GM23248 (cell line): ENCODE measurements at places on chromosomes 13 and 19. TPM values are rescaled to one million over a fixed set of nuclear protein-coding genes. Genes with fewer than 3 reads are reported as not detected.

DNA sequence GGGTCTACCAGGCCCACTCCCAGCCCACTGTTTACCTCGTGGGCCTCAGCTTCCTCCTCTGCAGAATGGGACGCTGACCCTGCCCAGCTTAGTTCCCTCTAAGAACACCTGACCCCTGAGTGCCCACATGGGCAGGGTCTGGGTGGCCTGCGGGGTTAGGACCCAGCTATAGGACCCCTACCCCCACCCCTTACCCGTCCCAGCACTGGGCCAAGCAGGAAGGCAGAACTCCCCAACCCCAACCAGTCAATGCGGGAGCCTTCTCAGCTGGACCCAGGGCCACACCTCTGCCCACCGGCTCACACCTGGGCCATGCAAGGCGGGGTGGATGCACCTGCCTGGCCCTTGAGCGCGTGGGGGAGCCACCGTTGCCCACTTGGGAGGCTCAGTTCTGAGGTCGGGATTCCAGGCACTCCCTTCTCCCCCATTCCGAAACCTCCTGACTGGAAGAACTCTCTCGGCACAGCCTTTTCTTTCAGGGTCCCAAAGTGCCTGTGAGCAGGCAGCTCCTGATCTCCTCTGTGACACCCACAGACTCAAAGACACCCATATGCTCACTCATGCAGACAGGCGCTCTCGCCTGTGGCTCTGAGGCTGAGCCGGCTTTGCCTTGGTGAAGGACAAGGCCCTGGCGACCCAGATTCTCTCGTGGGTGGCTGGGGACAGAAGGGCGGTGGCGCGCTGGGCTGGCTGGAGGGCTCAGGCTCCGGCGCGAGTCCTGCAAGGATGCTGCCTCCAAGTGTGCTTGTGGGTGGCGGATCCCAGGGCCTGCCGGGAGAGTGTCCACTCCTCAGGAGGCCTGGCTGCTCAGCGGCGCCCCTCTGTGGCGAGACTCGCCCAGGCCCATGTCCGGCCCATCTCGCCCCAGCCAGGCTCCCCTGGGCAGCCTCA, 27.9 kb upstream of the PARP4 start:
- no peak overlapping the region for H3K27ac ChIP-seq
- H3K36me3 ChIP-seq: no peaks in the 10 kb centered on the region
- DNase-seq: no peak
- H3K4me1 ChIP-seq: no peaks in the 10 kb centered on the region
- H3K27me3 ChIP-seq: peaks cover 34% of the 10 kb centered on the region

TPTE2 gene
- not detected in 2 replicates for total RNA-seq

CYP2A7 gene
- total RNA-seq: not detected in 2 replicates

DNA sequence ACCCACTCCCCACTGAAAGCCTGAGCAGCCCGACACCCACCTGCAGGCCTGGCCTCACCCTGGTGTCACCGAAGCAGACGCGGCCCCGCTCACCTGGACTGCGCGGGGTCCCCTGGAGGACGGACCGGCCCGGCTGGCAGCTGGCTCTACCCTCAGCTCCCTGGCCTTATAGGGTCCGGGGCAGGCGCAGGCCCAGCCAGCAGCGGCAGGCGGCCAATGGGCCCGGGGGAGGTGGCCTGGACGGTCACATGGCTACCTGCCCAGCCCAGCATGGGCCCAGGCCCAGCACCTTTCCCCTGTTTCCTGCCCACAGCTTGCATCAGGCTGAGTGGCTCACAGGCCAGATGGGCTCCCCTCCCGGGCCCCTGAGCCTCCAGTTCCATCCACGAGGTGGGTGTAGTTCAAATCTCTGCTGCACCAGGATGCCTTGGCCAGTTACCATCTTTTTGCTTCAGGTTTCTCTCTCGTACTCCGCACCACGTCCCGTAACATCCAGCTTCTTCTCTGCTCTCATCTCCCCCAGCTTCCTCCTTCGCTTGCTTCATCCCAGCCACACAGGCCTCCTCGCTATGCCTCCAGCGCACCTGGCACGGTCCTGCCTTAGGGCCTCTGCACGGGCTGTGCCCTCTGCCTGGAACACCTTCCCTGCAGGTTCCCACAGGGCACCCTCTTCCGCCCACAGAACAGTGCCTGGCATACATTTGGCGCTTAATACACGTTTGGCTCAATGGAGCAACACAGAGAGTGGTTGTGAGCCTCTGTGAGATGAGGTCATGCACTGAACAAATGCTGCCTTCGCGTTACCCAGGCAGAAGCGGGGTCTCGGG, at the start of gene PLIN4:
Gene PLIN4, minus strand, starts transcription at position 142 of the 827 bp plus-strand sequence. CDS start 214 bp downstream, outside the sequence.
- no peaks in the 10 kb centered on the region for H3K27me3 ChIP-seq
- H3K36me3 ChIP-seq: no peaks in the 10 kb centered on the region
- peak; percentile 49 for DNase-seq
- H3K27ac ChIP-seq: no peak within 1 kb of the TSS

RGL3 gene
- 0.54 and 5.9 TPM in 2 replicates for total RNA-seq

DNA sequence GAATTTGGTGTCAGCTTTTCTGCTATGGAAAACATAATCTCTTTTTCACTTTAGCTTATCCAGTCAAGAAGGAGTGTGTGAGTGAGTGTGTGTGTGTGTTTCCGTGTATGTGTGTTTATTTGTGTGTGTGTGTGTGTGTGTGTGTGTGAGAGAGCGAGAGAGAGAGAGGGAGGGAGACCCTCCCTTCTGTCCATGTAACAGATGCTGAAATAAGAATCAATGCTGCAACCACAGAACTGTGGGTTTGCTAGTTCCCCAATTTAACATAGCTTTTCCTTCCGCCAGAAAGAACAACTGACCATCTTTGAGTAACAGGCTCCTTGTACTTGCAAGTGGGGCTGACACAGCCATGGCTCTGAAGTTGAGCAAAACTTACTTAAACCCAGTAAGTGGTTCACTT, 5.2 kb downstream of the LCP1 start:
- peaks cover 24% of the 10 kb centered on the region for H3K27me3 ChIP-seq
- no peaks in the 10 kb centered on the region for H3K4me1 ChIP-seq
- DNase-seq: no peak

DNA sequence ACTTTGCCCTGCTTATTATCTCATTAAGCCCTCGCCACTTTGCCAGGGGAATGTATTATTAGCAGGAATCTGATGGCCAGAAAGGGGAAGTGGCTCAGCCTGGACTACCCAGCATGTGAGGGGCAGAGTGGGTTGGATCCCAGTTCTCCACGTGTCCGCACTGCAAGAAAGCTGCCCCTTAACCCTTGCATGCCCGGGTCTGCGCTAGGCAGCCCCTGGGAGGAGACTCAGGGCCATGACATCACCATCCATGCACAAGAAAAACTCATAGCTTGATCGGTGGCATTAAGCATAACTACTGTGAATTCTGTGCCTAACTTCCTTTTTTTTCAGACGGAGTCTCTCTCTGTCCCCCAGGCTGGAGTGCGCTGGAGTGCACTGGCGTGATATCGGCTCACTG, 8.9 kb downstream of the CACNG8 start:
- no peaks in the 10 kb centered on the region; the same call in 1 of the 2 replicates for H3K27me3 ChIP-seq
- H3K36me3 ChIP-seq: no peaks in the 10 kb centered on the region
- no peak overlapping the region for H3K4me3 ChIP-seq
- H3K27ac ChIP-seq: no peak overlapping the region
- no peak for DNase-seq

DNA sequence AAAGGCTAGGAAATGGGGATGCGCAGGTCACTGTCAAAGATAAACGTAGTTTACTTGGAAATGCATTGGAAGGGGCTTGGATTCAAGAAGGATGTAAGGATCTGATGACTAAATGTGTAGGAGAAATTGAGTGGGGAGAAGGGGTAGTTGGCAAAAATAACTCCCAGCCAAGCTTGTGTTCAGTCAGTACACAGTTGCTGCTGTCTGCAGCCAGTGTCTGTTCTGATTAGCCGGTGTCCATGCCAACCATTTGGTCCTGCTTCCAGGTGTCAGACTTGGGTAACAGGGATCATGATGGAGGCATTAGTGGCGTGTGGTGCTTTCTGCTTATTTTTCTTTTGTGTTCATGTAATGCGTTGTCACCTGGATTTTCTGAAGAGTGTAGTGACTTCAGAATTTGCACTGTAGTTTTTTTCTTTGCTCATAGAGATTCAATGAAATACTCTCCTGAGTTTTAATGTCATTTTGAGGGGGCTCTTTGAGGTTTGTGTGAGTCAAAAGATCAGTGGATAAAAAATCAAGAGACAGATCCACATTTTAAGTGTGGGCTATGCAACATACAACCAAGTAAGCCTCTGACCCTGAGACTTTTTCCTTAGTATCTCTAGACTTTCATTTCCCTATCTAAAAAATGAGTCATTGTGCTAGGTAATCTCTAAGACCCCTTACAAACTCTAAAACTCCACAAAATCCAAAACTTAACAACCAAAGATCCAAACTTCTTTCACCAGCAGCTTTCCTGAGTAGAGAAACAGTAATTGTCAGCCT, 103.9 kb downstream of the WDFY2 start:
- no peak overlapping the region for H3K27ac ChIP-seq
- H3K4me1 ChIP-seq: peaks cover 17% of the 10 kb centered on the region
- 0 out of 2 replicates have a peak, but pooled peaks cover 3% of the 10 kb centered on the region for H3K36me3 ChIP-seq
- no peak overlapping the region for H3K4me3 ChIP-seq

DNA sequence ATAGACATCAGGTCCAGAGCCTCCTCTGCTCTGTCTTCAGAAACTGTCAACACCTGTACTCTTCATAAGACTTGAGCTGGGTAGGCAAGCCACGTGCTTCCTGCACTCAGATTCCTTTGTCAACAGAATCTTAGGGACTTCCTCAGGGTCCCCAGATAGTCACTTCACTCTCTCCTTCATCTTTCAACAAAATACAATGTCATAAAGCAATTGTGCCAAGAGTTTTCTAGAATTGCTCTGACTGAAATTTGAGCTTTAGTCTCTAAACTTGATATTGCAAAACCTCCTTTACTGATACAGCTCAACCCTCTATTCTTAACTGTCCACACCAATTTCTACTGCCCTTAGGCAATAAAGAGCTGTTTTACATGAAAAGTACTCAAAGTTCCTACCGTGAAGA, 179.9 kb downstream of the IRS2 start:
- H3K27ac ChIP-seq: no peak overlapping the region
- no peaks in the 10 kb centered on the region for H3K36me3 ChIP-seq
- DNase-seq: no peak
- H3K4me3 ChIP-seq: no peak overlapping the region

- H3K4me3 ChIP-seq: no peak overlapping the region
- peaks cover 48% of the 10 kb centered on the region for H3K4me1 ChIP-seq
- no peak overlapping the region for H3K27ac ChIP-seq
- H3K27me3 ChIP-seq: no peaks in the 10 kb centered on the region
- H3K36me3 ChIP-seq: no peaks in the 10 kb centered on the region
Observed at GRCh38 chr19:19457671-19458070, 52.2 kb downstream of the GATAD2A start.

DNA sequence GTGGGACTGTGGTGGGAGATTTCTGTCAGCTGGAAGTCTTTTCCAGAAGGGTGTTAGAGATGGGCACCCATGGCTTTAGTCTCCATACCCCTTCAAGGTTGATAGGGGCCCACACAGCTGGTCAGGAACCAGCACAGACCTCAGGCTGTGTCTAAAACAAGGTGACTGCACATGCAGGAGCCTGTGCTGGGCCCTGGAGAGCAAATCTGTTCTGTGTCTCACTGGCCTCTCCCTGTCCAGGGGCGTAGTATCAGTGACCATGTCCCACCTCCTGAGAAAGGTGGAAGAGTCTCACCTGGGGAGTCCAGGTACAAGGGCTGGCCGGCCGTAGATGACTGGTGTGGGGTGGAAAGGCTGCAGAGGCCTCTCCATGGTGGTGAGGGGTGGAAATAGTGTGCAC, 19.4 kb downstream of the ZNF175 start:
- H3K27ac ChIP-seq: no peak overlapping the region
- no peaks in the 10 kb centered on the region for H3K4me1 ChIP-seq
- no peak overlapping the region for H3K4me3 ChIP-seq
- DNase-seq: no peak
- peaks cover 22% of the 10 kb centered on the region for H3K36me3 ChIP-seq

ADGRE3 gene
- not detected in 2 replicates for total RNA-seq

- H3K36me3 ChIP-seq: peaks cover 18% of the 10 kb centered on the region; the same call in 1 of the 2 replicates
- no peak for DNase-seq
- H3K27me3 ChIP-seq: no peaks in the 10 kb centered on the region
- no peak overlapping the region for H3K4me3 ChIP-seq
Observed at GRCh38 chr19:15365264-15365663, 14.3 kb downstream of the AKAP8 start.

CLEC11A gene
- 145 and 164 TPM in 2 replicates for total RNA-seq

DNA sequence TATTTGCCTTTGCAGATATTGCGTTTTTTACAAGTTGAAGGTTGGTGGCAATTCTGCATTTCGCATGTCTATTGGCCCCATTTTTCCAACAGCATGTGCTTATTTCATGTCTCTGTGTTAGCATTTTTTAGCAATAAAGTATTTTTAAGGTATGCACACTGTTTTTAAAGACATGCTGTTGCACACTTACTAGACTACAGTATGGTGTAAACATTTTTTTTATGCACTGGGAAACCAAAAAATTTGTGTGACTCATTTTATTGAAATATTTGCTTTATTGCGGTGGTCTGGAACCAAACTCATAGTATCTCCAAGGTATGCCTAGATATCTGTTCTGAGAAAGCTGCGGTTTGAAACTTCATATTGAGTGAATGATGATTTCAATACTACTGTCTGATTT, 55.4 kb upstream of the RNF113B start:
- no peak overlapping the region for H3K4me3 ChIP-seq
- no peaks in the 10 kb centered on the region for H3K27me3 ChIP-seq
- no peaks in the 10 kb centered on the region for H3K36me3 ChIP-seq

- H3K36me3 ChIP-seq: no peaks in the 10 kb centered on the region
- DNase-seq: no peak
- no peak overlapping the region for H3K4me3 ChIP-seq
- peaks cover 15% of the 10 kb centered on the region for H3K27me3 ChIP-seq
Observed at GRCh38 chr13:76976929-76977328, 15.0 kb upstream of the CLN5 start.

- no peaks in the 10 kb centered on the region for H3K36me3 ChIP-seq
- H3K27ac ChIP-seq: no peak overlapping the region
- H3K4me1 ChIP-seq: no peaks in the 10 kb centered on the region
- H3K4me3 ChIP-seq: no peak overlapping the region
- H3K27me3 ChIP-seq: 0 out of 2 replicates have a peak, but pooled peaks cover 8% of the 10 kb centered on the region
- peak; percentile 13 for DNase-seq
Observed at GRCh38 chr19:38441657-38442348, 8.3 kb downstream of the RYR1 start.

GRCh38 chr13:67091603-67092002, 138.5 kb downstream of the PCDH9 start:
- no peak for DNase-seq
- no peaks in the 10 kb centered on the region for H3K27me3 ChIP-seq
- H3K4me3 ChIP-seq: no peak overlapping the region
- H3K4me1 ChIP-seq: no peaks in the 10 kb centered on the region
- no peaks in the 10 kb centered on the region for H3K36me3 ChIP-seq
- H3K27ac ChIP-seq: no peak overlapping the region

ZNF333 gene
- 20.4 and 26.3 TPM in 2 replicates for total RNA-seq
